Fibroblast of mammary gland (primary cell): ENCODE measurements at places on chromosomes 7 and 10.

- no peak for DNase-seq
Observed at GRCh38 chr10:25683344-25683743, 250.7 kb upstream of the MYO3A start.

DNA sequence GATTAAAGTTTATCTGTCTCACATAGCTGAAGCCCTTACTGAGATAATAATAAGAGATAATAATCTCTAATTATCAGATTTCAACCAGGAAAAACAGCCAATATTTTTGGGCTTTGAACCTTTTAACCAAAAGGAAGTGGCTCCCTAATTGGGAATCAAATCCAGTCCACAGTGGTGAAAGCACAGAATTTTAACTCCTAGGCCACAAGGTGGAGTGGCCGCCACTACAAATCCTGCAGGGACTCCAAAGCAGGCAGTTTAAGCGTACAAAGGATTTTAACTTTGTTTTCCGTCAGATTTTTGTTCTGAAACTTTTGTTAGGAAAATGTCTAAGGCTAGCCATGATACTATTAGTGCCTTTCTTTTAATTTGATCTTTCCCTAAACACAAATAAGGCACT, 99.6 kb upstream of the CCNY start:
- DNase-seq: no peak

DNA sequence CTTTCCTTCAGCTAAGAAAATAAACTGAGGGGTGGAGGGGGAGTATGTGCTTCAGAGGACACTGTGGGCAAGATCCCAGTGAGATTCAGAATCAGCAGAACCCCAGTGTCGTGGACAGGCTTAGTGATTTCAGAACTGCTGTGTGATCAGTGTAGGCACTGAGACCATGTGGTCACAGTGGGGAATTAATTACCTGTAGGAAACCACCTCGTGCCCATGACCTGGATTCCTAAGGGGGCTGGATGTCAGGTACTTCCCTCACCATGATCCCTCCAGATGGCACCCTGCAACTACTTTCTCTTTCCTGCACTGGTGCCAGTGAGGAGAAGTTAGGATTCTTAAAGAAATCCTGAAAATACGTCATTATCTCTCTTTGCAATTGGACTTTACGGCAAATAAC, 64.4 kb downstream of the HBP1 start:
- DNase-seq: no peak

- peak; percentile 87 for DNase-seq
Observed at GRCh38 chr10:16968416-16969041, 151.3 kb upstream of the RSU1 start.

- no peak for DNase-seq
Observed at GRCh38 chr7:2759736-2760097, 71.7 kb downstream of the AMZ1 start.

DNA sequence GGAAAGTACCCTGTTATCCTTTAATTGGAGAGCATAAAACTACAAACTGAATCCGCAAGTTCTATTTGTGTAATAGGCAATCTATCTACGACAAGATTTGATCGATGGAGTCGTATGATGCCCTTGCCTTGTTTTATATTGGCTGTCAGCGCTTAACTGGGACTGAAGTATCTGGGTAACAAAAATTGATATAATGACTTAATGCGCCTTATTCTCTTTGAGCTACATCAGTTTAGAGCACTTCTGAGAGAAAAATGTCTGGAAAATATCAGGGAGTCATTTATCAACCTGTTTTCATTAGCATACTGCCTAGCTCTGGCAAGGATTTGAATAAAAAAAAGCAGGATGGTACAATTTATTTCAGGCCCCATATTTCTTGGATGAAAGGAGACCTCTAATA, 262.1 kb downstream of the LRMDA start:
- DNase-seq: no peak

DNA sequence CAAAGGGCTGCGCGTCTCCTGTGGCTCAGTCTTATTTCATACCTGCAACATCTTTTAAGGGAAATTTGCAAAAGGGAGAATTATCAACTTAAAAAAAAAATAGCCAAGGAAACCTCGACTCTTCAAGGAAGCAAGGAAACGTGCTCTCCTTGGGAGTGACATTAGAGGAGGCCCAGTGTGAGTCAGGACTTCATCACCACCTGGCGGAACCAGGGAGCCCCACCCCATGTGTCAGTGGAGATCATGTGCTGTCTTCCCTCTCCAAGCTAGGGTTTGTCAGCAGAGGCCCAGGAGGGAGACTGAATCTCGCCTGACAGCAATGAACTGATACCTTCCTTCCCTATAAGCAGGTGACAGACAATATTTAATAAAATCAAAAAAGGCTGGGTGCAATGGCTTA, 28.9 kb downstream of the POR start:
- peak; percentile 91 for DNase-seq

- DNase-seq: no peak
Observed at GRCh38 chr7:77467408-77467807, 51.3 kb upstream of the GSAP start.

DNA sequence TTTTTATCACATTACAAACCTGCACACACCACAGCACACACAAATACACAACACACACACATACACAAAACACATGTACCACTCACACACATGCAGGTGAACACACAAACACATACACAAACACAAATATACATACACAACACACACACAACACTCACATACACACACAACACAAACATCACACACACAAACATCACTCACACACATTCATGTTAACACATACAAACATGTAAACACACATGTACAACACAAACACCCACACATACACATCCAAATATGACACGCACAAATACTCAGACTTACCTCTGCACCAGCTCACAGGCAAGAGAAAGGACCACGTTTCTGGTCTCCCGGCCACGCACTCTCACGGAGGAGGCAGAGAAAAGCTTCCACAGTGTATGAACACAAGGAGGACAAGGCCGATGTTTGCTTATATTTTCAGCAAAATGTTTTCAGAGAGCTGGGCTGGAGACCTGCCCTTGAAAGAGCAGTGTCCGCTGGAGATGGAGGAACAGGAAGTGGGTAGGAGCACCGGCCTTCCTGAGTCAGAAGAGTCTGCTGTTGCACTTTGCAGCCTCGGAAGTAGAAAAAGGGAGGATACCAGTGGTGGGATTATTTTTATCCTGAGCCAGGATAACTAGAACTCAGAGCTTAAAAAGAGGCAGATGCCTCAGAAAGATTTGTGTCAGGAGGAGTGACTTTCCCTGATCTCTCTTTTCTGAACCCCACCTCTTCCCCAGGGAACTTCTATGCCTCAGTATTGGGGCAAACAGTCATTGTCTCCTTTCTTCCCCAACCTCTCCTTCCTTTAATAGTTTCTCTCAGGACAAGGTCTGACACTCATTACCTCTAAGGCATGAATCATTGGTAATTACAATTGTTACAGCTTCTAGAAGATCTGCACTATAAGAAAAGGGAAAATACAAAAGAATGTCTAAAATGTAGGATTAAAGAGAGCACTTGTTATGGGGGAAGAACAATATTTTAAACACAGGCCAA, at the start of gene GIMAP6:
GIMAP6 (minus strand) TSS at position 520 of the 999 bp plus-strand sequence. CDS start 2,243 bp downstream, outside the sequence.
- no peak for DNase-seq

- no peak for DNase-seq
Observed at GRCh38 chr7:1963575-1963974, 269.2 kb downstream of the MAD1L1 start.

GRCh38 chr10:62071846-62072281, 170.4 kb downstream of the ARID5B start:
- DNase-seq: peak; percentile 69
